ENCODE measurements at places on chromosomes 3 and 15.

GRCh38 chr3:126014252-126014651, 45.3 kb downstream of the ROPN1B start:
- DNase-seq: peak; percentile 13

DNA sequence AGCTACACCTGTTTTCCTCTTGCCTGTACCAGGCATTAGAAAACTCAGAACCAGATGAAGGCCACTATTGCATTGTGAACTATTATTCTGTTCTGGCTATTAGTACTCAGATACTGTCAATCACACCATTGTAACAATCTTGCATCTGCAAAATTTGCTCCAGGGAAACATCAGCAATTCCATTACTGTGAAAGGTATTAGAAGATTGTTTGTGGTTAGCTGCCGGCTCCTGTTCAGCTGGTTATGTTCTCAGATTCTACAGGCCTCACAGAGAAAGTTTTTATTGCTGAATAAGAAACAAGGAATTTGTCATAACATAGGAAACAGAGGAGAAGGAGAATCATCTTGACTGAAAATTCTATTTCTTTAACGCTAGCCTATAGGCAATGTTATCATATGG, 179.9 kb downstream of the PLOD2 start:
- DNase-seq: peak; percentile 27

- no peak for DNase-seq
Observed at GRCh38 chr15:76711351-76711827, 193.8 kb downstream of the SCAPER start.

- DNase-seq: no peak
Observed at GRCh38 chr3:15094187-15094875, 4.6 kb downstream of the RBSN start.

DNA sequence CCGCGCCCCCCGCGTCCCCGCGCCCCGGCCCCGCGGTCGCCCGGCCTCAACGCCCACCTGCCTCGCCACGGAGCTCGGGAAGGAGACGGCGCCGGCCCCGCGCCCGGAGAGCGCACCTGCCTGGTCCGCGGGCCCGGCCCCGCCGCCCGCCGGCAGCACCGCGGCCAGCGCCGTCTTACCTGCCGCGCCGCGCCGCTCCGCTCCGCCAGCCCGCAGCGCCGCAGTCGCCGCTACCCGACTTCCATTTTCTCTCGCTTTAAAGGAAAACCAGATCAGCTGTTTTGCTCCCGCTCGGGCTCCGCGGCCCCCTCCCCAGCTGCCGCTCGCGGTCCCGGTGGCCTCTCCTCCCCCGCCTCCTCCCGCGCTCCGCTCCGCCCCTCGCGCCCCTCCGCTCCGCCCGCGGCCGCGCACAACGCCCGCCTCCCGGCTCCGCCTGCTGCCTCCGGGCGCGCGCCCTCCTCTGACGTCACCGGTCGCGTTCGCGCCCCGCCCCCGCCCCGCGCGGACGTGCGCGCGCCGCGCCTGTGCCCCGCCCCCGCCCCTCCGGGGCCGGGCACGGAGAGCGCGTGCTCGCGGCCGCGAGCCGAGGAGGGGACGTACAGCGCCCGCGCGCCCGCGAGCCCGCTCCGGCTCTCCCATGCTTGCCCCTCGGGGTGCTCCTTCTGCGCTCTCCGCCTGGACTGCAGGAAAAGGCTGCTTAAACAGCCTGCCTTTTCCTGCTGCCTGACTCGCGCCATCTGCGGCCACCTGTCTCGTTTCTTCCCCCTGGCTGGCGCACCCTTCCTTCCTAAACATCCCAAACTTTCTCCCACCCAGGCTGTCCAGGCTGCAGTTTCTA, 159.8 kb upstream of the CHRNA7 start:
- DNase-seq: peak; percentile 52

All from fibroblast of skin of left quadriceps (primary cell).